ENCODE measurements at places on chromosomes 5 and 9.

DNA sequence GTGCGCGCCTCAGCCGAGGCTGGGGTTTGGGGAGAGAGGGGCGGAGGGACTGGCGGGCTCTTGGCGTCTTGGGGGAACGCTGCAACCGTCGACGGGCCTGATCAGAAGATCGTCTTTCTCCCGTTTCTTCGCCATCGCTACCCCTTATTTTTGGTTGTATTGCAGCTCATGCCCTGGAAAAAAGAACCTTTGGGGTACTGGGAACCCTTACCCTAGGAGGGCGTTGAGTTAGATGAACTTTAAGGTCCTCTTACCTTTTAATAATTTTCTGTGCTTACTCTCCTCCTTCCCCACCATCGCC lies 719 bp downstream of the PAIP2 start:
- no peak for DNase-seq

- DNase-seq = no peak
These were observed 38.0 kb downstream of the DMGDH start for GRCh38 chr5:79031485-79031867.

GRCh38 chr5:152113401-152113800 lies 188.8 kb upstream of the GLRA1 start:
- DNase-seq = no peak

DNA sequence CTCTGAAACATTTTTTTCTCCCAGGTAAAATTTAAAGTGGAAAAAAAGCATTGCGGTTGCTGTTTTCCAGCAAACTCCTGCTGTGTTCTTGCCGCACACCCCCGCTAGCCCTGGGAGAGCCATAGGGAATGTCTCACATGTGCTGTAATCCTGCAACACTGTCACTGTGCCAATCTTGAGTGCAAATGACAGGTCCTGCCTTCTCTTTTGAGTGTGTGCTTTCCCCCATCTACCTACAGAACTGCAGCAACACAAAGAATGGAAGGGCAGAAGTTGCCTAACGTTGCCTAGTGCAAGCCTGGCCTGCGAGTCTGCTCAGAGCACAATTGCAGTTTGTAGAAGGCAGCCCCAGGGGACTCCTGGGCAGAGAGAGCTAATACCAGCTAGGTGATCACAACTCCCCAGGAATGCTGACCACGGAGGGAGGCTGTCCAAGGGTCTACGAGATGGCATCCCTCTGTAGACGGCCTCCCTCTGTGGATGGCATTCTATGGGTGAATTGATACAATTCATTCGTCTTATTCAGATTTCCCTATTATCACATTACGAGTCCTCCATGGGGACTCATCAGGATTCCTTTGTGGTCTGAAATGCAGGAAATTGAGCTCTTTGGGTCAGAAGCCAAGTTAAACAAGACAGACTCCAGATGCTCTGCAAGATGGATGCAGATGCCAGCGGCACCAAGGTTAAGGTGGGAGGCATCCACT lies 172.6 kb upstream of the S1PR3 start:
- no peak for DNase-seq

DNA sequence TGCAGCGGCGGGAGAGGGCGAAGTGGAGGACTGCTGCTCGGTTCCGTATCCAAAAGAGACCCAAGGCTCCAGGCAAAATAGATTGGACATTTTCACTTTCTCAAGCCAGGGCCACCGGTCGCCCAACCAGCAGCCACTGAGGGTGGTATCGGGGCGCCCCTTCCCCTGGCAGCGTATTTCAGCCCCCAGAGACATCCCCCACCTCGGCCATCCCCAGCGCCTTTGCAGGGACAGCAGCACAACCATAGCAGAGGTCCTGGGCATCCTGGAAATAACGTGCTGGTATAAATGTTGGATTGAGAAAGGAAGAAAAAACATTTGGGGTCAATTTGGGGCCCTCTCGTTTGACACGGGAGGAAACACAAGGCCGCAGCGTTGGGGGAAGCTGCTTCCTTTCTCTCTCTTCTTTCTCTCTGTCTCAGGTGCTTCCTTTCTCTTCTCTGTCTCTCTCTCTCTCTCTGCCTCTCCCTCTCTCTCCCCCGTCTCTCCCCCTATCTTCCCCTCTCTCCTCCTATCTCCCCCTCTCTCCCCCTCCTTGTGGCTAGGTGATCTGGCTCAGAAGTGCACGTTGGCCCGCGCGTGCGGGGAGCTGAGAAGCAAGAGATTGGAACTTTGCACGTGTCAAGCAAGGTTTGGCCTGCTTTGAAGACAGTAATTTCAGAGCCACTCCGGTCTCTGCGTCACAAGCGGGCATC lies 624 bp upstream of the RETREG1 start:
- DNase-seq = no peak

GRCh38 chr9:115341426-115341825 lies 223.5 kb upstream of the TNC start:
- no peak for DNase-seq

GRCh38 chr5:77987331-77987730 lies 211.2 kb upstream of the TBCA start:
- no peak for DNase-seq

DNA sequence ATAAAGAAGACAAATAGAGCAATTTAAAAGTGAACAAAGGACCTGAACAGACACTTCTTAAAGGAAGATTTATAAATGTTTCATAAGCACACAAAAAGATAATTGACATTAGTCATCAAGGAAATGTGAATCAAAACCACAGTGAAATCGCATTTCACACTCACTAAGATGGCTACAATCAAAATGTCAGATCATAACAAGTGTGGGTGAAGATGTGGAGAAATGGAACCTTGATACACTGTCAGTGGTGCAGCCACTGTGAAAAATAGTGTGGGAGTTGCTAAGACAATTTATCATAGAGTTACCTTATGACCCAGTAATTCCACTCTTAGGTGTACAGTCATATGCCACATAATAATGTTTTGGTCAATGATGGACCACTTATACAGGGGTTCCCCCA lies 54.5 kb upstream of the HTR4 start:
- DNase-seq = no peak

- no peak for DNase-seq
These were observed 227.0 kb upstream of the DAP start for GRCh38 chr5:10987925-10988504.

DNA sequence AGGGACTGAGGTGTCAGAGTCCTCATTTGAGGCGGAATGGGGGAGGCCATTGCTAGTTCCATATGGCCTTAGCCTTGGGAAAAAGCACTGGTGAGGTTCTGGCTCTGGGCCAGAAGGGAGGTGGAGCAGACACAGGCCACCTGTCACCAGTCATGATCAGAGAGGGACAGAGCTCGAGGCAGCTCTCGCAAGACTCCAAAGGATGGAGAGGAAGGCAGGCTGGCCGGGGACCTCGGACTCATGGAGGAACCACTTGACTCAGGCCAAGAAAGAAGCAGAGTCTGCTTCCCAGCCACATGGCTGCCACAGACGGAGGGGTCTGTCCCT lies 29.2 kb upstream of the NSMF start:
- peak; percentile 71 for DNase-seq

DNA sequence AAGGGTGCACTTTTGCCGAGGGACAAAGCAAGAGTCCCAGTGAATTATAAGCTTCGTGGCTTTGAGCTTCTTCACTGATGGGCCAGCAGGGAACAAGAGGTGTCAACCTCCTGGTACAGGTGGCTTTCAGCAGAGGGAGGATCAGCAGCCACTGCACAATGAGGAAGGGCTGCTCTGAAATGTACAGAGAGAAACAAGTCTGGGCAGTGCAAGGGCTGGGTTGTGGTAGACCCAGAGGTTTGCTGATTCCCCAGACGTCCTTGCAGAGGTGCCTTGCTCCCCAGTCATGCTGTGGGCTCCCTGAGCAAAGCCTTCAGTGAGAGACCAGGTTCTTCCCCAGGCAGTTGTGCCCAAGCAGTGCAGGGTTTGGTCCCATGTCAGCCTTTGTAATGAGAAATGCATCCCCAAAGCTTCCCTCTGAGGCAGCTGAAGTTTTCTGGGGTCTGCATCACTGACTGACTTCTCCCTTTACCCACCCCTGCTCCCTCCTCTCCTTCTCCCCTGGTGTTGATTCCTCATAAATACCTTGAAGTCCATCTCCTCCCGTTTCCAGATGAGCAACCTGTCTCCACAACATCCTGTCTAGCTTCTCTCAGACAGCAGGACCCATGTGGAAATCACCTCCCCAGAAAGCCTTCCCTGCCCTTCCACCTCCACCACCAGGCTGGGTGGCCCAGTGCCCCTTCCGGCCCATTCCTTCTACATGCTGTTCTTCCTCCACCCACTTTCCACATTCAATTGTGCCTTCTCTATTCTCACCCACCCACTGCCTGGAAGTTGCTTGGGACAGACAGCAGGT lies 599.6 kb upstream of the ADAMTS16 start:
- no peak for DNase-seq

- DNase-seq = no peak
These were observed 23.1 kb upstream of the NSMF start for GRCh38 chr9:137482094-137482781.

DNA sequence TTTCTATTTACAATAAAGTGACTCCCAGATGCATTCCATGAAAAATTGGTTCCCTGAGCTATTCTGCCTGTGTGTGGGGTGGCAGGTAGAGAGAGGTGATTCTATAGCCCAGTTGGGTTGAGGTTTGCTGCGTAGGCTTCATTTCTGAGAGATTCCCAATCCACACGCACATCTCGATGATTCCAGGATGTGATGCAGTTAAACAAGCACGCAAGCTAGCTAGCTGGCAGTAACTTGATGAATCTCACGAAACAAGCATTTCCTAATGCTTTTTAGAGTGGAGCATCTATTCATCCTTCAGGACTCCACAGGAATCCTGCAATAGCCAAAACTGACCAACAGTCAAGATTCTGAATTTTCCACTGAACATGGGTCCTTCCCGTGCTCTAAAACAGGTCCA lies 43.8 kb upstream of the CER1 start:
- DNase-seq = no peak

GRCh38 chr5:135862744-135863143 lies 28.3 kb downstream of the SLC25A48 start:
- no peak for DNase-seq

- no peak for DNase-seq
These were observed 69.4 kb downstream of the TLE1 start for GRCh38 chr9:81620002-81620390.

GRCh38 chr5:81495286-81495685 lies 101.4 kb upstream of the ACOT12 start:
- no peak for DNase-seq

DNA sequence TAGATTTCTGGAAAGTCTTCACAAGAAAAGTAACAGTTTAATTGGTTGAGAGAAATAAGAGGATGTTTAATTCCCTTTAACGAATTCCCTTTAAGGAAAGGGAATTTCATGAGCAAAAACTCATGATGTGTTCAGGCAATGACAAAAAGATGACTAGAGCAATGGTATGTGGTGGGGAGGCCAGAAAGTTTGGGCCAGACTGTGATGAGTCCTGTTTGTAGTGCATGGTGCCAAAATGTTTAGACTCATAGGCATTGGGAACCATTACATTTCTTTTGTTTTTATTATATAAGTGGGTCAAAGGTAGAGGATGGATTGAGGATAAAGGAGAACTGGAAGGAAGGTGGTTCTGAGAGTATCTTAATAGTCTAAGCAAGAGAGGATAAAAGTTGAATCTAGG lies 10.9 kb downstream of the CNTRL start:
- no peak for DNase-seq

GRCh38 chr9:112755016-112755427 lies 4.5 kb downstream of the SNX30 start:
- no peak for DNase-seq

- DNase-seq = no peak
These were observed 179.5 kb downstream of the TRIO start for GRCh38 chr5:14322437-14323187.

DNA sequence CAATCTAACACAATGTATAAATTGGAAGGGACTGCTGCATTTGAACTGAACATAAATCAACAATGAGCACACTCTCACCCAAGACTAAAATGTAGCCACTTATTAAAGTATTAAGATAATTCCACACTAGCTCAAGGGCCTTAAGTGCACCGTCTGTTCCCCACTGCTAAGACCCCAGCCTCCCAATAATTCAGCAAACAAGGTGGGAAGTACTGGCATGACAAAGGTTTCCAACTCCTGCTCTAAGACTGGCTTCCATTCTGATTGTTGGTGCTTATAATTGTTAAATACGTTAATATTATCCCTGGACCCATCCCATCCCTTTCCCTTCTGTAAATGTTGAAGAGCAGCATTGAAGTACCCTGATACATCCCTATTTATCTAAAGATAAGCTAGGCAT lies 636.7 kb downstream of the NR2F1-AS1 start:
- no peak for DNase-seq

- DNase-seq = no peak
These were observed 573 bp upstream of the SPATA24 start for GRCh38 chr5:139404484-139404840.

DNA sequence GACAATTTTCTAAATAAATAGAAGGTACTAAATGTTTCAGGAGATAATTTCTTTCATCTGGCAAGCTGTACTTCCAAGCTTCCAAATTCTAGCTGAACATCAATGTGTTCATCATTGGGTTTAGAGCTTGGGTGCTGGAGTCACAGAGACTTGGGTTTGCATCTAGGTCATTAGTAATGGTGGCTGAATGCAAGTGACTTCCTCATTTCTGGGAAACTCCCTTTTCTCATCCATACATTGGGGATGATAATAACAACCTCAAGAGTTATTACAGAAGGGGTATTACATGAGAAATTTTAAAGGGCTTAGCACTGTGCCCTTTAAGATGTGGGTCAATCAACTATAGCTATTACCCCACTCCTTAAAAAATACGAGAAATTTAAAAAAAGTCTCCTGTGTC lies 41.1 kb upstream of the KLF4 start:
- no peak for DNase-seq

DNA sequence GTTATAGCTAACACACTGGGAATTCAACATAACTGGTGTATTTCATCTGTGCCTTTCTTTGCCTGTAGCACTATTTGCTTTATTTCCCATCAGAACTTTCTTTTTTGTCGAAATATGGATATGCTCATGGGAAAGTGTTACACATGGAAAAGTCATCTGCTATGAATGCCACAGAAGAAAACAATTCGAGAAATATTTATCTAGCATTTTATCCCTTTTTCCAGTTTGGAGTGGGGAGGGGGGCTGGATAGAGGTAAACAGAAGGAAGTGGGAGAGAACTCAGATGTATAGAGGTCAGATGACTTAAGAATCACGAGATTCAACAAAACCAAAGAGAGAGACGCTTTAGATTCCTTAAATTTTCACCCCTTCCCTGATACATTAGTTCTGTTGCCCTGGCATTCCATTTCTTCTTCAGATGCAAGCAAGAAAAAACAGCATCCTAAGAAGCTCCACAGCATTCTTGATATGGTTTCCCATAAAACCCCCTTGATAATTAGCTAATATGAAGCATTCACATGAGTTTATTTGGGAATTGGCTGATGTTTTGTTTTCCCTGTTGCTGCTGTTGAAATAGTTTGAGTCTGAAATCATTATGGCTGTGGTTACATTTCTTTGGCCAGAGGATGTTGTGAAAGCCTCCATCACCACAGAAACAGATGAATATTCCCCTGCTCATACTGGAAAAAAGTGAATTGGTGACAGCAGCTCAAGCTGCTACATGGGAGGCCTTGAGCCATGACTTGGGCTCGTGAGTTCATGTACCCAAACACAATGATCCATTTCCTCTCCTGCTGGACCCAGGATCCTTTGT lies 335.8 kb upstream of the DAB2 start:
- DNase-seq = no peak
